ENCODE measurements at places on chromosomes 5 and 9.

DNA sequence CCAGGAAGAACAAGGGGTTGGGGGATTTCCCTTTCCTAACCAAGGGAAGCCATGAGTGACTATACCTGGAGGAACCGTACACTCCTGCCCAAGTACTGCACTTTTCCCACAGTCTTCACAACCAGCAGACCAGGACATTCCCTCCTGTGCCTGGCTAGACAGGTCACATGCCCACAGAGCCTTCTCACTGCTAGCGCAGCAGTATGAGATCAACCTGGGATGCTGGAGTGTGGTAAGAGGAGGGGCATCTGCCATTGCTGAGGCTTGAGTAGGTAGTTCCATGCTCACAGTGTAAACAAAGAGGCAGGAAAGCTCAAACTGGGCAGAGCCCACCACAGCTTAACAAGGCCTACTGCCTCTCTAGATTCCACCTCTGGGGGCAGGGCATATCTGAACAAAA lies 35.9 kb downstream of the SAXO1 start:
- DNase-seq, result no peak

GRCh38 chr5:114859438-114859735 lies 310.3 kb downstream of the TRIM36 start:
- no peak for DNase-seq

DNA sequence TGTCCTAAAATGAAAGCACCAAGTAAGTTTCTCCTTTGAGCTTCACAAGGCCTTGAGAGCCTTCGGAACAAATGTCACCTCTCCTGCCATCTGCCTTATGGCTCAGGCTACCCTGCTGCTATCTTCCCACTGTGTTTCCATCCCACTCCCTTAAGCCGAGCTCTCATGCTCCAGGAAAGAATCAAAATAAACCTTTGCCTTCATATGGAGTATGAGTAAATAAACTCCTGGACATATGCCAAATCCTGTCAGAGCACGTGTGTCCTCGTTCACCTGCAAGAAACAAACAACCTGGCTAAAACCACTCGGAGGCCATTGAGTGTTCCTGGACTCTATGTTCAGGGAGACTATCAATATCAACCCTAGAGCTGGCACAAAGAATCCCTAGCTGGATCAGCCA lies 122.3 kb upstream of the CCDC112 start:
- no peak for DNase-seq

- DNase-seq, result no peak
Measured at GRCh38 chr9:91995000-91995655, 45.1 kb upstream of the ROR2 start.

Measured in epithelial cell of prostate (primary cell).